ENCODE measurements at places on chromosomes 13 and 19.

DNA sequence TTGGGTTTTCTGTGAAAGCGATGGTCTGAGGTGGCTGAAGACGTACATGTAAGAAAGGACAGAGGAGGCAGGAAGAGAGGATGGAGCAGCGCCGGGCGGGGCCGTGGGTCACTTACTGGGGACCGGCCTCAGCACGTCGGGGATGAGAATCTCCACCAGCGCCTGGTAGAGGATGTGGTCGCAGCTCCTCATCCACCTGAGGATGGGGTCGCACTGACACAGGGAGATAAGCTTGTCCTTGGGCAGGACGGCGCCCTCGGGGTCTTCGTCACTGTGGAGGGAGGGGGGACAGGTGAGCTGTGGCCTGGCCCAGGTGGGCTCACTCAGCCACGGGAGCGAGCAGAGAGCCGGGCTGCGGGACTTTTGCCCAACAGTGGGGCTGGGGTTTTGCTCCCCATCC, 29.0 kb upstream of the RANBP3 start:
- DNase-seq, result no peak

GRCh38 chr19:30150626-30151025, 208.6 kb downstream of the URI1 start:
- no peak for DNase-seq

- DNase-seq, result no peak
Observed at GRCh38 chr13:59690857-59691500, 472.7 kb downstream of the DIAPH3 start.

DNA sequence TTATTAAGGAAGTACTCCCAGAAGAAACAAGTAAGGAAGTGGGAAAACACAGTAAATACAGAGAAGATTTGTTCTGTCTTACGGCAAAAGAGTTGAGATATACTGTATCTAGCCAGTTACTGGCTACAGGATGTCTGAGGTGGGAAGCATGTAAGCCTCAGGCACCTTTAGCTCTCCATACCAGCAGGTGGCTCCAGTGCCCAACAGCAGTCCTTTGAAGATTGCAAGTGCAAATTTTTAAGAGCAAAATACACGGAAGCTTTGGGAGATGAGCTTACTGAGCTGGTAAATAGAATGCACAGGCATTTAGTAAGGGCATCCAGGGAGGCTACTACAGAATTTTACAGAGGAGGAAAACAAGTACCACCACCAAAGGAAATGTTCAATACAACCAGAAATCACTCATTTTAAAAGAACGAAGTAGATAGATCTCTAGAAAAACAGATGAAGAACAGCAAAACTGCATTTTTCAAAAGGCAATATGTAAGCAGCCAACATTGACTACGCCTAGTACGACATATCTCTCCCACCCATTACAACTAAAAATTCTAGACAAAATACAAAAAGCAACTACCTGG, 57.9 kb upstream of the VSTM2B start:
- no peak for DNase-seq

DNA sequence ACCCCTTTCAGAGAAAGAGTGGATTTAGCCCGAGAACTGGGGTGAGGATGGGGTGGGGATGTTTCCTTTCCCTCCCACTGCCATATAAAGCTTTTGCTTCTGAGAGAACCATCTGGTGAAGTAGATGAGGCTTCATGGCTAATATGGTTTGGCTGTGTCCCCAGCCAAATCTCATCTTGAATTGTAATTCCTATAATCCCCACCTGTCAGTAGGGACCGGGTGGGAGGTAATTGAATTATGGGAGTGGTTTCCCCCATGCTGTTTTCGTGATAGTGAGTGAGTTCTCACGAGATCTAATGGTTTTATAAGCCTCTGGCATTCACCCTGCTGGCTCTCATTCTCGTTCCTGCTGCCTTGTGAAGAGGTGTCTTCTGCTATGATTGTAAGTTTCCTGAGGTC, 270.9 kb downstream of the LMO7 start:
- DNase-seq, result no peak
